Activated CD4-positive, alpha-beta T cell treated with anti-CD3 and anti-CD28 coated beads, Interleukin-2, amount 50 U/mL, for 48 hours (primary cell): ENCODE measurements at places on chromosomes 5 and 9.

- DNase-seq: no peak
Measured at GRCh38 chr5:98187945-98188344, 585.5 kb upstream of the RGMB start.

- DNase-seq: no peak
Measured at GRCh38 chr5:180396926-180397325, 43.8 kb upstream of the GFPT2 start.

- no peak for DNase-seq
Measured at GRCh38 chr9:74645007-74645639, 148.0 kb downstream of the RORB start.

GRCh38 chr9:70043689-70044489, at the start of gene MAMDC2:
Gene MAMDC2 (plus strand): TSS chr9:70043848. CDS start chr9:70044198, 350 bp downstream.
- DNase-seq: no peak

- no peak for DNase-seq
Measured at GRCh38 chr5:117424559-117424958, 849.9 kb upstream of the SEMA6A start.

- DNase-seq: no peak
Measured at GRCh38 chr5:82798676-82799075, 278.5 kb downstream of the TMEM167A start.

DNA sequence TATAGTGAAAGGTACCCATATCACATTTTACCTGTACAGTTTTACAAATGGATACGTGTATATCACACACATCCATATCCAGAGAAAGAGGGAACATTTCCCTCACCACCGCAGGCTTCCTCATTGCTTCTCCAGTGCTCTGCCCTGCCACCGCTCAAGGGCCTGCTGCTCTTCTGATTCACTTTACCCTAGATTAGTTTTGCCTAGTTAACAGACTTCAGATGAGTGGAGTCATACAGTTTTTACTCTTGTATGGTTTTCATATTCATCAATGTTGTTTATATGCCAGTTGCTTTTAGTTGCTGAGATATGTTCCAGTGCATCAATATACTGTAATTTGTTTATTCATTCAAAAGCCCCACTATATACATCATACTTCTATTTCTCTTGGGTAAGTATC, 53.9 kb upstream of the POMT1 start:
- DNase-seq: no peak

GRCh38 chr5:72378639-72379289, 58.6 kb downstream of the PTCD2 start:
- no peak for DNase-seq

DNA sequence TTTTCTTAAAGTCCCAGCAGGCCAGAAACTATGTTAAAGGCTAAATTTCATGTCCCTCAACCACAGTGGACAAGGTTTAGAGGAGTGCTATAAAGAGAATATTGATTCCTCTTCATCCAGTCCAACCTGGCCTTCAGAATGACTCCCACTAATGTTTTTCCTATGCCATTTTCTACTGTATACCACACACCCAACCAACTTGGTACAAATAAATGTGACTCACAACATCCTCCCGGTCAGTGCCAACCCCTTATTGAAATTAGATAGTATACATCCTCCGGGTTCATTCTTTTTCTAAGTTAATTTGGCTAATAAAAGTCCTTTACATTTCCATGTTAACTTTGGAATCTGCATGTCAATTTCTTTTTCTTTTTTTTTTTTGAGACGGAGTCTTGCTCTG, 215.1 kb downstream of the TSSK1B start:
- no peak for DNase-seq

DNA sequence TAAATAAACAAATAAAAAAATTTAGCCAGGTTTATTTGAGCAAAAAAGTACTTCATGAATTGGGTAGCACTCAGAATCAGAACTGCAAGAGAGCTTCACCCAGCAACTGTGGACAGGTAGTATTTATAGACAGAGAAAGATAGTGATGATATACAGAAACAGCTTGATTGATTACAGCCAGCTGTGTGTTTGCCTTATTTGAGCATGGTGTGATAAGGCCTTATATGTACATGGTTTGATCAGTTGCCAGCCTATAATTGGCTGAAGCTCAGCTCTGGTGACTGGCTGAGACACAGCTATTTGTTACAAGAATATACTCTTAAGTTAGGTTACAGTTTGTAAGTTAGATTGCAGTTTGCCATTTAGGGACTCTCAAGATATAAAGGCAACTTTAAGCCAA, 34.3 kb upstream of the ARL15 start:
- DNase-seq: no peak

- no peak for DNase-seq
Measured at GRCh38 chr9:97411440-97411788, 482 bp upstream of the TDRD7 start.

DNA sequence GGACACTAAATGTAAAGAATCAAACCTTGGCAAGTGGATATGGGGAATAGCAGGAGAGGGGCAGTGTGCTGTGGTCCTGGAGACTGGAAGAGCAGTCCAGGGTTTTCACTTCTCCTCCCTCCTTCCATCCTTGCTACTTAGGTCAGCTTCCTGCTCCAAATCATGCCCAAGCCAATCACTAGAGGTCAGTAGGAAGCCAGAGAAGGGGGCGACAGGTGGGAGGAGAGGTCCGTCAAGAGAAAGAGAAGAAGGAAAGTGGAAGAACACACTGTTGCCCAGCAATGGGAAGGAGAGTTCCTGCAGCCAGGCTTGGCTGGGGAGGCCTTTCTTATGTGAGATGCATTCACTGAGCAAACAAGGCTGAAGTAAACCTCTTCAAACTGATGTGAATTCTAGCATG, 289.6 kb downstream of the DTWD2 start:
- no peak for DNase-seq

- DNase-seq: no peak
Measured at GRCh38 chr9:81690251-81690851, 1.0 kb upstream of the TLE1 start.

DNA sequence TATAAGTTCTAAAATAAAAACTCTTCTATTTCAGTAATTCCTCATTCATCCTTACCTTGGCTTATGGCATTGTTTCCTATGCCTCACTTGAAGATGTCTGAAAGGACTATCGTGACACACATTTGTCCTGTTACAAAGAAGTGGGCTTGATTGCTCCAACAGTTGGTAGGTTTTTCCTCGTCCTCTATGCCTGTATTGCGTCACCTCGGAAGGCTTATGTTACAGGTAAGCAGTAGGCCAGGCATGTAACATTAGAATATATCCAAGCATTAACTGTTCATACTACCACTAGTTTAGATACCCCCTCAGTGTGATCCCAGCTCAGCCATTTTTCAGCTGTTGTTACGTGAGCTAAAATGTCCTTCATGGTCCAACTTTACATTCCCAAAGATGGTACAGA, 116.7 kb downstream of the MLLT3 start:
- no peak for DNase-seq

DNA sequence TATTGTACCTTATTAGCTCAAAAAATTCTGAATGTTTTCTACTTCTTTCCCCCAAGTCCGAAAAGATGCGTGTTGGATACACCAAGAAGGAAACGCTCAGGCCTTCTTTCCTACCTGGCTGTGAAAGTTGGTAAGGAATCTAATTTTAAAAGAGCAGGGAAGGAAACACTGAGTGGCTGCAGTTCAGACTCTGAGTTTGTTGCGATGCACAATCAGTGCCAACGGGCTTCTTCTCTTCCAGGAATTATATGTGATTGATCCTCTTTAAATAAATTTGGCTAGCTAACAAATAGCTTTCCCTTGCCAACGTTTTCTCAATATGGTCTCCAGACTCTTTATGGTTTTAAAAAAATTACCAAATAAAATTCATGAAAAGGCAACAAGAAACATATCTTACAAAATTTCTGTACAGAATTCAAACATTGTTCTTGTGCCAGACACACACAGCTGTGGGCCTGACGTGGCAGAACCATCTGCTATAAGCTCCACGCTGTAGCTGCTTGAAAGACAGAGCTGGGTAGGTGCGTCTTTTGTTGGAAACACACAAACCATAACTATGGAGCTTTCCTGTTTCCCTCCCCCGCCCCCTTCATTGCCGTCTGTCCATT, 493.1 kb downstream of the ZNF608 start:
- no peak for DNase-seq

DNA sequence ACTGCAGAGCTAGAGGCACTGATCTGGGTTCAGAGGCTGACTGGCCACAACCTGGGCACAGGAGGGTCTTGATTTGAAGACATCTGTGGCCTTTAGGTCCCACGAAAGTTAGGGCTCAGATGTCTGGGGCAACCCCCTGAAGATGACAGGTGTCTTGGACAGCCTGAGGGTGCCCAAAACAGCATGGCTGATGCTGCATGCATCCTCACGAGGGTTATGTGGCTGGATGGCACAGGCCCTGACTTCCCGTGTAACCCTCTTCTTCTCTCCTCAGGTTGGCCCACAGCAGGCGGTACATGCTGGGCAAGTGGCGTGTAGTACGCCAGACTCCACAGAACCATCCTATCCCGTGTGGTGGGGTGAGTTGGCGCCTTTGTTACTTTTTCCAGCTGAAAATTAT, 29.8 kb upstream of the GFPT2 start:
- no peak for DNase-seq

GRCh38 chr5:170176916-170177315, 55.9 kb upstream of the C5orf58 start:
- DNase-seq: no peak

GRCh38 chr5:32290922-32291321, 21.8 kb downstream of the MTMR12 start:
- DNase-seq: no peak

- no peak for DNase-seq
Measured at GRCh38 chr5:135534609-135535419, 950 bp downstream of the NEUROG1 start.

GRCh38 chr5:122236270-122237040, 75.6 kb upstream of the SNCAIP start:
- DNase-seq: no peak

DNA sequence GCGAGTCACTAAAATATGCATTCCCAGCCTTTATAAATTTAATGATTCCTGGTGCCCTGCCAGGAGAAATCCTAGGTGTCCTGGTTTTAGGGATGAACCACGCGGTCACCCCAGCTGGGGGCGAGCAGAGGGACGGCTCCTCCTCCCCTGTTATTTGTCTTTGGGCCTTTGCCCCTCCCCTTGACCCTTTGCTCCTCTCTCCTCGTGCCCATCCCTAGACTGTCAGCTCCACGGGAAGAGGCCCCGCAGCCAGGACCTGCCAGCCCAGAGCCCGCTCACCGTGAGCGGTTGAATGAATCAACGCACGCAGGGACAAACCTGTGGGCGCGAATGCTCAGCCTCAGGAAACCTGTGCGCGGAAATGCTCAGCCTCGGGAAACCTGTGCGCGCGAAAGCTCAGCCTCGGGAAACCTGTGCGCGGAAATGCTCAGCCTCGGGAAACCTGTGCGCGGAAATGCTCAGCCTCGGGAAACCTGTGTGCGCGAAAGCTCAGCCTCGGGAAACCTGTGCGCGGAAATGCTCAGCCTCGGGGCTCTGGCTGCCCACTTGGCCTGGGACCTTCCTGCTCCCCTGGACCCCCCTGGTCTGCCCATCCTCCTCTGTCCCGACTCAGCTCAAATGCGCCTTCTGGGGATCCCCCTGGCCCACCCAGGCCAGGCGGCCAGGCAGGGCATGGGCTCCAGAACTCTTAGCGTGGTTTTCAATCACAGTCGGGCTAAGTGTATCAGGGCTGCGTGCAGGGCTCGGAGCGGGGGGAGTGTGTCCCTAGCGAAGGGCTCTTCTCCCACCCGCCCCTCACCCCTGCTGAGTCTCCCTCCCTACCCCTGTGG, 140.5 kb upstream of the COL5A1 start:
- no peak for DNase-seq

DNA sequence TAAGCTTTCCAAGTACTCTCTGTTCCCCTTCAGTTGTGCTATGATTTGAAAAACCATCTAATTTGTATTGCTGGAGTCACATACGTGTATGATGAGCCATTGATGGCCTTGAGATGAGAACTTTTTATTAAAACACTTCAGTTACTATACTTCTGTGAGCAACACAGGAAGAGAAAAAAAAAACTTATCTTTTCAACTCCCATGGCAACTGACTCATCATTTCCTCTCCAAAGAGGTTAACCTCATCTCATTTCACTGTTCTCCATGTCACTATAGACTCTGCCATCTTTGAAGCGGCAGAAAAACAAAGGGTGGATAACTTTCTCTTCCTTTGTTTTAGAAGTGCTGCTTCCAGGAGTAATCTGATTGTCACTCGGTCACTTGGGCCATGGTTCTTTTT, 104.3 kb upstream of the PCSK1 start:
- DNase-seq: no peak

DNA sequence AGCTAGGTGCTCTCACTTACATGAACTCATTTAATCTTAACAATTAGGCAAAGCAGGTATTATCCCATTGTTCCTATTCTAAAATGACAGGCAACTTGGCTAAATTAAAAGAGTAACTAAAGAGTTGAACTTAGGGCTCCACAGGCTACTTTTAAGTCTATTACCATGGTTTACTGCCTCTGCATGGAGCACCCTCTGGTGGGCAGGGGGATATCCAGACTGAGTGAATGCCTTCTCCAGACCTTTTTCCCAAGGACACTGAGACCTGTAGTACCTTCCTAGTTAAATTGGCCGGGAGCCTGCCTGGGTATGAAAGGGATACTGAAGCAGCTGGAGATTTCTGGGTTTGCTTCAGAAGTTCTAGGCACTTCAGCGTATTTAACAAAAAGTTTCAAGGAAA, 238.1 kb downstream of the ELAVL2 start:
- DNase-seq: no peak

GRCh38 chr5:51802551-51803184, 419.4 kb downstream of the ISL1 start:
- no peak for DNase-seq

- DNase-seq: no peak
Measured at GRCh38 chr5:168813184-168813968, 234.2 kb upstream of the PANK3 start.

DNA sequence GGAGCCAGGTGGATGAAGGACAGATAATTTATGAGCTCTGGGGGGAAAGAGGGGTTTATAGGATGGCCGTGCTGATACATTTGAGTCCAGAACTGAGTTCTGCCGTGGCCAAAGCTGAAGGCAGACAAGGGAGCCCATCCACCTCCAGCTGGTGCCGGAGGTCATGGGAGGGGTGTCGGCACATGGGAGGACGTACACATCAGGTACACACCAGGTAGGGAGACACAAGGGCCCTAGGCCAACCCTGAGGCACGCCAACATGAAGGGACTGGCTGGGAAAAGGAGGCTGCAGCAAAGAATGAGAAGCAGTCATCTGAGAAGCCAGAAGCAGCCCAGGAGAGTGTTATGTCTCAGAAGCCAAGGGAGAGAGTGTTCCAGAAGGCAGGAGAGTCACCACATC, 2.1 kb upstream of the GPRIN1 start:
- DNase-seq: no peak

GRCh38 chr5:2569176-2569575, 182.3 kb downstream of the IRX2 start:
- DNase-seq: no peak

- no peak for DNase-seq
Measured at GRCh38 chr9:32502464-32502863, 23.5 kb downstream of the RIGI start.

- DNase-seq: no peak
Measured at GRCh38 chr5:78501411-78502352, 141.3 kb downstream of the SCAMP1 start.
